Fibroblast of skin of left biceps (primary cell): ENCODE measurements at places on chromosomes 6 and 20.

DNA sequence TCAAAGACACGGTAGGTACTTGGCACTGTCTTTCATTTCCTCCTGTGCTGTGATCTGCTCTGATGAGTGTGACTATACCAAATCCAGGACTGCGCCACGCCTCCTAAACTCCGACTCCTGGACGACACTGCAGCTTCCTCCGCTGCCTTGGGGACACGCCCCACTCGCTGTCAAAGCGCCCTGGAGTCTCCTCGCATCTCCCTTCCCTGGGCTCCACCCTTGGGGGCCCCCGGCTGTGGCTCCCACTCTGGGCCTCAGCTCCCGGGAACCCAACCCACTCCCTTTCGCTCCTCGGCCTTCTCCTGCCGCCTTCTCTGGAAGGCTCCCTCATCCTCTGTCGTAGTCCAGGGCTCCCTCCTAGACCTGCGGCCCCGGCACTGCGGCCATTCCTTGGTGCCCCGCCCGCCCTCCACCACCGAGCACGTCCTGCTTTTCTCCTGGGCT, 61.2 kb downstream of the RSPH3 start:
- no peak for DNase-seq

DNA sequence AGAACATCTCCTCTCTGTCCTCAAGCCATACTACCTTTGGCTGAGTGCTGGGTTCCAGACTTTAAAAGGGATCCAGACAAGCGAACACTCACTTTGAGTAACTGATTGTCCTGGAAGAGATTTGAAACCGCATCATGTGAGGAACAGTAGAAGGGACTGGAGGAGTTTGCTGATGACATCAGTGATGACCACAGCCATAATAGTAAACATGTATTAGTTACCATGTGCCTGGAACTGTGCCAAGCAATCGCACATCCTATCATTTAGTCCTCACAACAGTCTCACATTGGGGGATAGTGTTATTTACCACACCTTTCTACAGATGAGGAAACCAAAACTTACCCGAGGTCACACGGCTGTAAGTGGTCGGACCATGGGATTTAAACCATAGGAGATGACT, 39.8 kb downstream of the ARMC2 start:
- no peak for DNase-seq

DNA sequence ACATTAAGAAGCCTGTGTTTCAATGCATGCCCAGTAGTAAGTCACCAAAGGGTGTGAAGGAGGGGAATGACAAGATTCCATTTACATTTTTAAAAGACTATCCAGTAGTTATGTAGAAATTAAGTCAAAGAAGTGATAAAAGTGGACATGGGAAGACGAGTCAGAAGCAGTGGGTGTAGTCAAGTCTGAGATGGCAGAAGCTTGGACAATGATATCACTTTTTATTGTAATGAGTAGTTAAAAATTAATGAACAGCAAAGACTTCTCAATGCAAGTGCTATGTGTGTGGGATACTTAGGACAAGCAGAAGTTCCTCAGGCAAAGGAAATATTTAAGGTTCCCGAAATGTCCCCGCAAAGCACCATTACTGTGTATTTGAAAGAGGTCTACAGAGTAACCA, 156.0 kb downstream of the DST start:
- DNase-seq: no peak

DNA sequence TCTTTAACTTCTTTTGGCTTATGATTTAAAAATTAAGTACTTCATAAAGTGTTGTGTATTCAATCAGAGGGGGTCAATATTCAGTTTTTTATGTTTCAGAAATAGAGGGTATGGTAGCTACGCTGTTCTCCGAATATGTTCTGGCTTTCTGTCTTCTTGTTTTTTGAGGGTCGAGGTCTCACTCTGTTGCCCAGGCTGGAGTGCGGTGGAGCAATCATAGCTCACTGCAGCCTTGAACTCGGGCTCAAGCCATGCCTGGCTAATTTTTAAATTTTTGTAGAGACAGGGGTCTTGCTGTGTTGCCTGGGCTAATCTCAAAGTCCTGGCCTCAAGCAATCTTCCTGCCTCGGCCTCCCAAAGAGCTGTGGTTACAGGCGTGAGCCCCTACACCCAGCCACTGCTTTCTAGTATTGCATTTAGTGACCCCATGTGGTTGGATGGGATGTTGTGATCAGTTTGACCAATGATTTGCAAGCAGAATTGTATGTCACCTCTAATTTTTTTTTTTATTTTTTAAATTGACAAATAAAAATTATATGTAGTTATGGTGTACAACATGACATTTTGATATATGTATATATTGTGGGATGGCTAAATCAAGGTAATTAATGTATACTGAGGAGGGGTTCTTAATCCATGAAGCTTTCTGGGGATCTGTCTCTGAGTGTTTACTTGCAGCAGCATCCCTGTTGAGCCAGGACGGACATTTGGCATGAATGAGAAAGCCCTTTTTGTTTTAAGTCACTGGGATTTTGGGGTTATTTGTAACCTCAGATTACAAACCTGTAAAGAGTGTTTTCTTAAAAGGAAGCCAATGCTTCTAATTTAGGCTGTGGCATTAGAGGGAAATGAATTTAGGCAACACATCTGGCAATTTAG, 38.5 kb upstream of the DEK start:
- DNase-seq: no peak
